NCI-H2081 (cell line): ENCODE measurements at places on chromosomes 12 and 14.

GRCh38 chr14:99435327-99435726 is 45.3 kb downstream of the SETD3 start:
- no peak for DNase-seq

DNA sequence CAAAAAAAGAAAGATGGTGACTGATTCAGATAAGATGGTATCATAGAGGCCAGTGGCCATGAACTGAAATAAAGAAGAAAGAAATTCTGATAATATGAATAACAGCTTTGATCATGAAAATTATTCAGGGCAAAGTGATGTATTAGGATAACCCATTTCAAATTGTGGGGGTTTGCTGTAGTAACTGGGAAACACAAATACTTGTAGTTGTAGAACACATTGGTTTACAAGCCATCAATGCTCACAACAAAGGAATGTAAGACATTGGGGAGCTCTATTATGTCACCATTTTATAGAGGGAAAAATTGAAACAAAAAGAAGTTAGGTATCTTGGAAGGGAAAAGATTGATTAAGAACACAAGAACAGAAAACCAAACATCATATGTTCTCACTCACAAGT is 140.4 kb upstream of the FRMD6 start:
- no peak for DNase-seq

- DNase-seq: no peak
Observed at GRCh38 chr12:75666939-75667334, 155.5 kb upstream of the KRR1 start.

GRCh38 chr12:51846911-51847642 is 1.4 kb downstream of the FIGNL2 start:
- DNase-seq: no peak

GRCh38 chr14:101772770-101773169 is 11.3 kb downstream of the PPP2R5C start:
- DNase-seq: no peak

GRCh38 chr12:21881965-21882364 is 59.3 kb downstream of the ABCC9 start:
- DNase-seq: no peak

GRCh38 chr14:67019796-67020195 is 169.4 kb upstream of the GARIN2 start:
- DNase-seq: no peak

- no peak for DNase-seq
Observed at GRCh38 chr12:131095826-131096680, 142.3 kb downstream of the ADGRD1 start.

DNA sequence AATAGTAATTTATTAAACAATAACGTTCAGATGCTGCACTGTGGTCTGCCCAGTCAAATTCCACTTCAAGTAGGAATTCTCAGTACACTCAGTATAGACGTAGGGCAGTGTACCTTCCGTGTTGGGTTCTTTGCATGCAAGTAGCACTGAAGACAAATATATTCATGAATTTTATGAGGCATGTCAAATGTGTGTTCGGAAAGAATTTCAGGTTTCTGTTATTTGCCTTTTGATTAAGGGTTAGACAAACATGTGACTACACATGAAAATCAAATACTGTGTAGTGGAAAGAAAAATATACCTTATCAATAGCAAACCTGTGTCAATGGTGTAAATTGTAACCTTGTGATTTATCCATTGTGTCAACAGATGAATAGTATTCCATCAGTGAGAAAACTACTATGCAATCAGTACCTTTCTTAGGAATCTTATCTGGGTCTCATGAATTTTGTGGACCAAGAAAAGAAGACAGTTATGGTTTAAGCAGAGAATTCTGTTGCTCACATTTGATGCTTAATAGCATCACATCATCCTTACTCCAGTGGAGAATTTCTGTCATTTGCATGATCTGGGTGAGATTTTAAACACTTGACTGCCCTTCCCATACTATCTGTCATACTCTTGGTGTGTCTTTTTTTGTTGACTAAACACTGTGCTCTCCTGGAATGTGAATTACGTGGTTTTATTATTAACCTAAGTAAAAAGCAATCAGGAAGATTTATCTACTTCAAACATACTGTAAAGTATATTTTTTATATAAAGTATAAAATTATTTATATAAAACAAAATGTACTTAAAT is 13.3 kb downstream of the TMEM260 start:
- DNase-seq: no peak
